Stimulated activated CD8-positive, alpha-beta memory T cell treated with anti-CD3 and anti-CD28 coated beads, Interleukin-15, amount 100 ng/mL, for 4 hours (primary cell): ENCODE measurements at places on chromosomes 3 and 15.

DNA sequence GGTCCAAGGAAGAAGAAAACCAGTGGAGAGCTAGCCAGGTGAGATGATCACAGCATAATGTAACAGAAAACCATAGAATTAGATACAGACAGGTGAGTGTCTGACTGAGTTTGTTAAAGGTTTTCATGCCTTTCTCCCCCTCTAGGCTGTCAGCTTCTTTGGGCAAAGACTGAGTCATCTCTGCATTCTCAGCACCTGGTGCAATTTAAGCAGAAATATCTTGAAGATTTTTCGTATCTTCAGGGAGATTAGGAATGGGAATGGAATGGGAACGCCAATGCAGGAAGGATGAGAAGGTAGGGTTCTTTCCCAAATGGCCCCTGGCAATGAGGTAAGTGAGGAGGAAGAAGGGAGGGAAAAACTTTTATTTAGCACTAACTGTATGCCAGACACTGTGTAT, 122.0 kb upstream of the SLC7A14 start:
- DNase-seq = no peak

- no peak for DNase-seq
Observed at GRCh38 chr3:195757438-195757770, 36.6 kb downstream of the MUC20 start.

GRCh38 chr3:72982609-72983366, 13.8 kb upstream of the PPP4R2 start:
- no peak for DNase-seq

GRCh38 chr3:151101270-151101969, 16.0 kb downstream of the MED12L start:
- no peak for DNase-seq

GRCh38 chr3:42116466-42116865, 25.3 kb downstream of the TRAK1 start:
- DNase-seq = no peak

- no peak for DNase-seq
Observed at GRCh38 chr15:42107473-42107872, 13.1 kb upstream of the PLA2G4D start.
